ENCODE measurements at places on chromosomes 1 and 21.
A peak's percentile ranks its signal among the peaks of the same experiment; 100 is the strongest.

GRCh38 chr1:2496087-2496622, 20.1 kb downstream of the PLCH2 start:
- peak overlapping the region; percentile 75 for H3K4me3 ChIP-seq
- H3K27ac ChIP-seq, result no peak overlapping the region
- no peaks in the 10 kb centered on the region for H3K27me3 ChIP-seq
- peak; percentile 45 for DNase-seq
- H3K36me3 ChIP-seq, result no peaks in the 10 kb centered on the region

DNA sequence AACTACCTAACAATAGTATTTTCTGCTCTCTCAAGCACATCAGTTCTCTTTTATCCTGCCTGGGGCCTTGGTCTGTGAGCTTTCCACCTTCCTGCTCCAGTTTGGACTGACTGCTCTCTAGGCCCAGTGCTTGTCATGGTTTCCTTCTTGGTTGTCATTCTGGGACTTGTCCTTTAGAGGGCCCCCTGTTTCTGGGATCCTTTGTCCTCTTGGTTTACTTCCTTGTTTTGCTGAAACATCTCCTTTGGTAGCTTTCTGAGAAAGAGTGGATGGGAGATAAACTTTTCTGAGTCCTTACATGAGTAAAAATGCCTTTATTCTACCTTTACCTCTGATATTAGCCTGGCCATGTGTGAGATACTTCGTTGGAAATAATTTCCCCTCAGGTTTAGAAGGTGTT, 4.7 kb downstream of the SLC1A7 start:
- H3K36me3 ChIP-seq, result peaks cover 13% of the 10 kb centered on the region
- no peak for DNase-seq
- H3K27ac ChIP-seq, result no peak overlapping the region
- peaks cover 3% of the 10 kb centered on the region for H3K27me3 ChIP-seq
- H3K4me3 ChIP-seq, result no peak overlapping the region

- peak within 1 kb of the TSS; percentile 94 for H3K4me3 ChIP-seq
- no peaks in the 10 kb centered on the region for H3K27me3 ChIP-seq
- H3K27ac ChIP-seq, result peak within 1 kb of the TSS; percentile 95
- no peaks in the 10 kb centered on the region for H3K36me3 ChIP-seq
- DNase-seq, result no peak
- H3K4me1 ChIP-seq, result peaks cover 46% of the 10 kb centered on the region
Measured at GRCh38 chr1:153535242-153536011, at the start of gene S100A6. Gene S100A6, minus strand, starts transcription at chr1:153535991. Its CDS starts 652 bp downstream, at chr1:153535339.

DNA sequence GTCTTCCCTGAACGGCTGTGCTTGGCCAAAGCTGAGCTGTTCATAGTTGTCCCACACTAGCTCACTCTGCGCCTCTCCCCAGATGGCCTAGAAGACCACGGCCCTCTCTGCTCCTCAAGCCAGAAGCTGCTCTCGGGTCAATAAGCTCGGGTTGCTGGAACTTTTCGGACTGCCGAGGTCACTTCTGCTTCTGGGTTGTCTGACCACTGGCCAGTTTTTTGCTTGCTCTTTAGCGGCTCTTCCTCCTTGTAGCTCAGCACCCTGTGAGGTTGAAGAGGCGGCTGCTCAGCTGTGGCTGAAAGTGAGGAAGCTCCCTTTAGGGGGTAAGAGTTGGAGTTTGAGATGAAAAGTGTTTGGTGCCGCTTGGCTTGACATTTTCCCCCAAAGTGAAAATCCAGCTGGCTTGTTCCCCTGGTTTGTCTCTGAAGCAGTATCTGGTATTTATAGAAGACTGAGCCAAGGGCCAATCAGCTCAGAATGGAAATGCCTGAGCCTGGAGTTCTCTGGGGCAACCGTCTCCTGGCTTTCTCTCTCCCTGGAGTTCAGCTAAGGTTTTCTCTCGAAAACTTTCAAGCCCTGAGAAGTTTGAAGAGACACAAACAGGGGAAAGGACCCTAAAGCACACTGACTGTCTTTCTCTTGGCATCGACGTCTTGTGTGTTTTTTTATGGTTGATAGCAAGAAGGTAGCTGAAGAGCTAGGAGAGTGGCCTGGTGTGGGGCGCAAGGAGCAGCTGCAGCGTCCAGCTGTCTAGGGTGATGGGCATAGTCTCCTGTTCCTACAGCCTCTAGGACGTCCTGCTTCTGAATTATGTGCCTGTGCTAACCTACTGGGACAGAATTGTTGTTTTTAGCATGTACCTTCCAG, 72.0 kb downstream of the SYT6 start:
- no peak overlapping the region for H3K27ac ChIP-seq
- no peaks in the 10 kb centered on the region for H3K36me3 ChIP-seq
- no peak overlapping the region for H3K4me3 ChIP-seq
- H3K4me1 ChIP-seq, result no peaks in the 10 kb centered on the region
- DNase-seq, result no peak

DNA sequence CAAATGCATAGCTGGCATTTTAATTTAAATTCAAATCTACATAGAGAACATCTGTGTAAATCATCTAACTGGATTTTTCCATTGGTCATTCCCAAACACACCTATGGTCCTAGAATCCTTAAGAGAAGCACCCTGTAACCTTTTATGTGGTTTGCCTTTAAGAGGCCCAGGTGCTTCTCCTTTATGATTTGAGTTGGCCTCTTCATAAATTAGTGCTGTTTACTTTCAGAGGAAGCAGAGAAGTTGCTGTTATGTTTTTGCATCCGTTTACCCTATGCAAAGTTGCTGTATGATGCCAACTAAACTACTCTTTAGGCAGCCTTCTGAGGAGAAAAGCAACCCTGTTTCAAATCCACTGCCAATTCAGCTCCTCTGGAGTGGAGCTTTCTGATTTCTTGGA, 193.8 kb downstream of the HS2ST1 start:
- peaks cover 10% of the 10 kb centered on the region for H3K36me3 ChIP-seq
- no peaks in the 10 kb centered on the region for H3K27me3 ChIP-seq
- DNase-seq, result no peak
- no peak overlapping the region for H3K4me3 ChIP-seq
- no peaks in the 10 kb centered on the region for H3K4me1 ChIP-seq

GRCh38 chr1:42175314-42176054, 10.9 kb upstream of the GUCA2A start:
- no peak overlapping the region for H3K27ac ChIP-seq
- H3K4me1 ChIP-seq, result no peaks in the 10 kb centered on the region
- no peak for DNase-seq
- no peak overlapping the region for H3K4me3 ChIP-seq
- H3K27me3 ChIP-seq, result no peaks in the 10 kb centered on the region

- no peak for DNase-seq
- peaks cover 3% of the 10 kb centered on the region for H3K4me1 ChIP-seq
- peaks cover 25% of the 10 kb centered on the region for H3K27me3 ChIP-seq
- no peak overlapping the region for H3K4me3 ChIP-seq
Measured at GRCh38 chr1:160129046-160129445, 13.5 kb downstream of the ATP1A2 start.

DNA sequence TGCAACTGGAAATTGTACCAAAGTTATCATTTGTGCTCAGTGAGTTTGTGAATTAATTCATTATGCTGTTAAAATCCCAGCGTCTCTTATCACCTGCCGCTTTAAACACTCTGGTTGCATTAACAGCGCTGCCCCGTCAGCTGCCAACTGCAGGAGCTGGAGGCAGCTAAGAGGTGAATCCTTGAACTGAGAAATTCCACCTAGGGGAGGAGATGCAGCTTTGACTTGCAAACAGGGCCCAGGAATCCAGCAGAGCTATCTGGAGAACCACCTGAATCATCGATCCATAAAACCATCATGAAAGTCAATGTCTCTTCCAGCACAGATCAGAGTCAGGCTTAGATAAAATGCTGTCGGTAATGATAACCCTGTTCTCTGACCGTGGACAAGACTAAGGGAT, 140.7 kb upstream of the PTBP2 start:
- no peaks in the 10 kb centered on the region for H3K27me3 ChIP-seq
- no peaks in the 10 kb centered on the region for H3K4me1 ChIP-seq
- no peak overlapping the region for H3K27ac ChIP-seq
- no peak for DNase-seq
- no peaks in the 10 kb centered on the region for H3K36me3 ChIP-seq
- no peak overlapping the region for H3K4me3 ChIP-seq

DNA sequence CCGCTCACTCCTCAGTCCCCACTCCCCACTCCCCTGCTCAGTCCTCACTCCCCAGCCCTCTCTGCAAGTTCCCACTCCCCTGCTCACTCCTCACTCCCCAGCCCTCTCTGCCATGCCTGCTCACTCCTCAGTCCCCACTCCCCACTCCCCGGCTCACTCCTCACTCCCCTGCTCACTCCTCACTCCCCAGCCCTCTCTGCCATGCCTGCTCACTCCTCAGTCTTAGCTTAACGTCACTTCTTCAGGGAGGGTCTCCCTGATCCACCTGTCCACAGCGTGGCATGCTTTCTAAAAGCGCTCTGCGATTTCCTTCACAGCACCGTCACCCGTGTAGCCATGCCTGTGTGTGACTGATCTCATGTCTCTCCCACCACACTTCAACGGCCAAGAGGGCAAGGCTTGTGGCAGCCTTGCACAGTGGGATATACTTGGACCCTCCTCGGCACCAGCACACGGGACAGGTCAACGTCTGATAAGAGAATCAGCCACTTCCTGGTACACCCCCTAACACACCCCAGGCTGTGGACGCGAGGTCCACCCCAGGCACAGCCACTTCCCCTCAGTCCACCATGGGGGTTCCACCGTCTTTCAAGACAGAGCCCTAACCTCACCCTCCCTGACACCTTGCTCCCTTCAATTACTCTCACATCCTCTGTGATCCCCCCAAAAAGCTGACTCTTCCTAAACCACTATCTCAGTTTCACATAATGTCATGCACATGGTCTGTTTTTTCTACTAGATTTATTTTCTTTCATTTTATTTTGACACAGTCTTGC, 14.0 kb downstream of the PRDM15 start:
- peak overlapping the region; percentile 6 for H3K4me3 ChIP-seq
- no peaks in the 10 kb centered on the region for H3K27me3 ChIP-seq
- no peaks in the 10 kb centered on the region for H3K36me3 ChIP-seq
- H3K4me1 ChIP-seq, result peaks cover 42% of the 10 kb centered on the region
- H3K27ac ChIP-seq, result no peak overlapping the region

- H3K4me1 ChIP-seq, result peaks cover 6% of the 10 kb centered on the region
- H3K27ac ChIP-seq, result peak overlapping the region; percentile 99
- H3K27me3 ChIP-seq, result no peaks in the 10 kb centered on the region
Measured at GRCh38 chr1:236522937-236523703, 662 bp upstream of the LGALS8 start.

- DNase-seq, result no peak
- H3K27me3 ChIP-seq, result peaks cover 21% of the 10 kb centered on the region
- H3K4me3 ChIP-seq, result no peak overlapping the region
- H3K27ac ChIP-seq, result no peak overlapping the region
Measured at GRCh38 chr1:151867765-151868411, 14.4 kb upstream of the THEM5 start.

- no peak for DNase-seq
- no peaks in the 10 kb centered on the region for H3K4me1 ChIP-seq
- no peaks in the 10 kb centered on the region for H3K27me3 ChIP-seq
- H3K4me3 ChIP-seq, result no peak overlapping the region
Measured at GRCh38 chr1:215605011-215605621, 38.0 kb downstream of the KCTD3 start.

- DNase-seq, result no peak
- H3K27ac ChIP-seq, result no peak overlapping the region
- H3K27me3 ChIP-seq, result peaks cover 73% of the 10 kb centered on the region
- H3K36me3 ChIP-seq, result no peaks in the 10 kb centered on the region
Measured at GRCh38 chr1:204075890-204076846, 3.3 kb downstream of the SOX13 start.

DNA sequence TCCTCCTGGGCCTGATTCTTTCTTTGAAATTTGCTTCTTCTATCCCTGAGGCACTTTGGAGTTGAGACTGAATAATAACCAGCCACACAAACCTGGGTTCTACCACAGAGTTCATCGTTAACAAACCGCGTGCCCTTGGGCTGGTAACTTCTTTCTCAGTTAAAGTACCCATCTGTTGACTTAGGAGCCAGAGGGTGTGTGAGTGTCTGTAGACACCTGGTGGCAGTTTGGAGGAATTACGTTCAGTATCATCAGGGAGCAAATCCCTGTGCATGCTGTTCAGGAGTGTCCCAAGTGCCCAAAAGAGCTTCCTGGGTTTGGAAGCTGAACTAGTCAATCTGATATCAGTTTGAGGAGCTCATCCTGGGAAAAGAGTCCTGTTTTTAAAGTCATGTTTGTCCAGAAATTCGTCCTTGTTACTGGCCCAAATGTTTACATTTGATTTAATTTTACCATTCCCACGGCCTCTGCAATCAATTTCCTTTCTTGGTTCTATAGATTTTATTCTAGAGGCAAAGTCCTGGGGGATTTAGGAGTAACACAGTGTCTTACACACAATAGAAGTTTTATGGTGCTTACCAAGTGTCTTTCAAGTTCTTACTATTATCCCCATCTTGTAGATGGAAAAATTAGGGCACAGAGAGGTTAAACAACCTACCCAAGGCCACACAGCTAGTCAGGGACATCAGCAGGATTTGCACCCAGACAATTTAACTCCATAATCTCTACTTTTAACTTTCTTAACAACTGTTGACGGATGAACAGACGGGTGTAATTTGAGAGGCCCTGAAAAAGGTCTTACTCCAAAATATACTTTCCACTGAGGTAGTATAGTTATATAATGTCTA, 26.7 kb upstream of the RPTN start:
- no peak overlapping the region for H3K27ac ChIP-seq
- peaks cover 9% of the 10 kb centered on the region for H3K4me1 ChIP-seq
- H3K4me3 ChIP-seq, result no peak overlapping the region
- peak; percentile 12 for DNase-seq
- no peaks in the 10 kb centered on the region for H3K36me3 ChIP-seq
- peaks cover 31% of the 10 kb centered on the region for H3K27me3 ChIP-seq

GRCh38 chr1:93955765-93956164, 46.5 kb upstream of the GCLM start:
- no peak overlapping the region for H3K4me3 ChIP-seq
- no peak for DNase-seq
- H3K4me1 ChIP-seq, result no peaks in the 10 kb centered on the region
- H3K27me3 ChIP-seq, result peaks cover 13% of the 10 kb centered on the region
- no peak overlapping the region for H3K27ac ChIP-seq
